NCI-H2029 (cell line): ENCODE measurements at places on chromosomes 12 and 14.
A peak's percentile ranks its signal among the peaks of the same experiment; 100 is the strongest.

DNA sequence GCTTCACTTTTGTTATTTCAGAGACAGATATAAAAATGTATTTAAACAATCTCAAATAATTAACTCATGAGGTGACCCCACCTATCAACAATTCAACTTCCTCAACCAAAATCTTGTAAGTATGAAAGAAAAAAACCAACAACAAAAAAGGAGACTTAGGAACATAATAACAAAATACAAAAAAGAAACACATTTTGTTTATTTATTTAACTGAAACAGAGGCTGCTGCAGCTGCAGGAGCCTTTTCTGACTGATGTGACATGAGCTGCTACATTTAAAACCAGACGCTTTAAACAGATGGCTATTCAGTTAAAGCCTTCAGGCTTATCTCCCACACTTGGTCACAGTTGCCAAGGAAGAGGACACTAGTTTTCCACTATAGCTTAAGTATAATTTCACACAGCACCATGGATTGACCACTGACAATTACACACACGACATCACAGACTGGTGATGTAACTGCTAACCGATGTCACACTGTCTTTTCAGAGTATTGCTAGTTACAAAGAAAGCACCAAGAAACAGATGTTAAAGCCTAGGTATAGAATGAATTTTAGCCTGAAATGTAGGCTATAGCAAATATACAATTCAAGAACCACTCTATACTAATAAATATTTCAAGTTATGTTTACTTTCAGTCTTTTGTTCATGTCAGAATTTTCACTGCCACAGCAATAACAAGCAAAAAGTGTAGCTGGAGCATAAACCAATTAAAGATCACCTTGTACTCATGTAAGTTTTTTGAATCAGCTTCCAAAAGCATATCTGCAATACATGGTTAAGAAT lies 113.0 kb downstream of the MED13L start:
- peak; percentile 25 for DNase-seq

- DNase-seq, result no peak
Measured at GRCh38 chr14:70208380-70208779, 19.6 kb upstream of the SLC8A3 start.

DNA sequence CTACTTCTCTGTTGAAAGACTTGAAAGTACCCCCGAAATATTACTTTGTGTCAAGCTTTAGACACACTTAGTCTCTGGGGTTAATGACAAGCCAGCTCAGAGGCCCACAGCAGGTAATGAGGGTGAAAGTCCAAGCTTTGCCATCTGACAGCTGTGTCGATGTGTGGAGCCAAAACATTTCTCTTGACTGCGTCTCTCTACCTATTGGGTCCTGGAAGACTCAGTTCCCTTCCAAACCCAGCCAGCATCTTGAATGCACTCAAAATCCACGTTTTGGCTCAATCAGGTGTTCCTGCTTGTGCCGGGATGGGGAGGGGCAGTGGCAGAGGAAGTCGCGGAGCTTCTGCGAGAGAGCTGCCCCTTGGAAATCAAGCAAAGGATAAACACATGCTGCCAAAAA lies 3.2 kb downstream of the PLXNC1 start:
- DNase-seq, result no peak

DNA sequence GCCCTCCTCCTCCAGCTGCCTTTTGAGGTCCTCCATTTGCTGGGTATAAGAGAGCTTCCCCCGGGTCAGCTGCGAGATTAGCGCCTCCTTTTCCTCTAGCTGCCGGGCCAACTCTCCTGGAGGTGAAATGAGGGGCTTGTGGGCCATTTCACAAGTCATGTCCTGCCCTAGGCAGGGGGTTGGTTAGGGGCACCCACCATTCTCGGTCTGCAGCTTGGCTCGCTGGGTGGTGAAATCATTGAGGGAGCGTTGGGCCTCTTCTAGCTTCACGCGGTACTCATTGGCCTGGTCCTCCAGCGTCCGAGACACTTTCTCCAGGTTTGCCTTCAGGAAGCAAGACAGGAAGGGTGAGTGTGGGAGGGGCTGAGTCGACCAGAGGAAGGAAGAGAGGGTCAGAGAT lies 12.6 kb downstream of the CMTM5 start:
- no peak for DNase-seq
